Breast epithelium (tissue), 4 donors: ENCODE measurements at places on chromosomes 2 and 18. TPM values are rescaled to one million over a fixed set of nuclear protein-coding genes. Genes with fewer than 3 reads are reported as not detected.

DNA sequence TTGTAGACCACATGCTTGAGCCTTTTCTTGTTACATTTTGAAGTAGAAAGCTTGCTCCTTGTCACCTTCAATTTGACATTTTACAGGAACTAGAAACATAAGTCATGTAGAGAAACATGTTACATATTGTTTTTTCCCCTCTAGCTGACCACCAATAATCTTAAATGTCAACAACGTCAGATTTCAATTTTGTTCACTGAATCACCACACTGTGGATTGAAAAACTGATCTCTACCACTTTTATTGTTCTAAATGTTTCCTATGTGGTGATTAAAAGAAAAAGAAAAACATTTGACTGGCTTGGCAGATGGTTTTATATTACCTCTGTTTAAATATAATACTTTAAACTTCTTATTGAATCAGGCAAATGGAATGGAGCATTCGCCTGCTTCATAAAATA lies 87.7 kb downstream of the DSEL start:
- no peak for DNase-seq

Gene ANKRD36B
- total RNA-seq: 34.2 TPM

Gene CPO
- total RNA-seq: 1.6 TPM

GRCh38 chr2:137947728-137948336 lies 16.4 kb upstream of the HNMT start:
- peak; percentile 40 for DNase-seq

Gene IHH
- 0.16 TPM for total RNA-seq
